Erythroblast (primary cell): ENCODE measurements at places on chromosomes 4 and X.
A peak's percentile ranks its signal among the peaks of the same experiment; 100 is the strongest.

- DNase-seq, result peak; percentile 0
Measured at GRCh38 chrX:57929373-57929772, 19.1 kb upstream of the ZXDA start.

DNA sequence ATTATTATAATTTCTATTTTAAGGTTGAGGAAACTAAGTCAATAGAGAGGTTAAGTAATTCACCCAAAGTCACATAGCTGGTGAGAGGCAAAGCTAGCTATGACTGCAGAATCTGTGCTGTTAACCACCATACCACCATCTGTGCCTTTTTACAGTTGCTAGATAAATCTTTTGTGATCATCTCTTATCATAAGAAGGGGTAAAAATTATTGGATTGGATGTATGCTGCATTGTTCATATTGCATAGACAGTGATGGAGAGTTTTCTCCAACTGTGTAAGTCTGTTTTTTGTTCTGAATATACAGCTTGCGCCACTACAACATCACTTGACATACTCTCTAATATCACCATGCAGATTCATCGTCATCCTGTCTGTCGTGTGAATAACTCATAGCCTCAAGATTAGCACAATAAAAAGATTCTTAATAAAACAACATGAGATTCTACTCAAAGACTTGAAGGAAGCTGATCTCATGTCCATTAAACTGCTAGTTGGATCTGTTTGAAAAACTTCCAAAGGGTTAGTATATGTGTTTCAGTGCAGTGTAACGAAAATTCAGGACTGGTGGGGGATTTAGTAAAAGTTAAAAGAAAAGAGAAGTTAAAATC lies 495.9 kb downstream of the SPRY1 start:
- DNase-seq, result no peak

- DNase-seq, result no peak
Measured at GRCh38 chr4:32775049-32775448, 2054.9 kb downstream of the PCDH7 start.

GRCh38 chrX:78074088-78074487 lies 30.0 kb upstream of the PGK1 start:
- DNase-seq, result no peak

DNA sequence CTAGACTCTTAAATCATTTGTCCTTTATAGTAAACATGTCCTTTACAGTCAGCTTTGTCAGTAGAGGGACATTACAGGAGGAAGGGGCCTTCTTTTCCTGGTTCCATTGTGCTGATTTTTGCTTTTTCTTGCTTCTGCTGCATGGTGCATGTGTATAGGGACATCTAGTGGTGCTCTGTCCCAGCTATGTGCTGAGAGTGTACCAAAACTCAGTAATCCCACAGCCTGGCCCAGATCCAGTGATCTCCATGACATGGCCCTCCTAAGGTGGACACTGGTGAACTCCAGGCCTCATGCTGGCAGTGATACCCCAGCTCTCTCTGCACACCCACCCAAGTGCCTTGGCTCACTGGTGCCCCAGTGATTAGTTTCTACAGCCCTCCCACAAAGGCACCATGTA lies 45.2 kb downstream of the MAGEB17 start:
- no peak for DNase-seq

DNA sequence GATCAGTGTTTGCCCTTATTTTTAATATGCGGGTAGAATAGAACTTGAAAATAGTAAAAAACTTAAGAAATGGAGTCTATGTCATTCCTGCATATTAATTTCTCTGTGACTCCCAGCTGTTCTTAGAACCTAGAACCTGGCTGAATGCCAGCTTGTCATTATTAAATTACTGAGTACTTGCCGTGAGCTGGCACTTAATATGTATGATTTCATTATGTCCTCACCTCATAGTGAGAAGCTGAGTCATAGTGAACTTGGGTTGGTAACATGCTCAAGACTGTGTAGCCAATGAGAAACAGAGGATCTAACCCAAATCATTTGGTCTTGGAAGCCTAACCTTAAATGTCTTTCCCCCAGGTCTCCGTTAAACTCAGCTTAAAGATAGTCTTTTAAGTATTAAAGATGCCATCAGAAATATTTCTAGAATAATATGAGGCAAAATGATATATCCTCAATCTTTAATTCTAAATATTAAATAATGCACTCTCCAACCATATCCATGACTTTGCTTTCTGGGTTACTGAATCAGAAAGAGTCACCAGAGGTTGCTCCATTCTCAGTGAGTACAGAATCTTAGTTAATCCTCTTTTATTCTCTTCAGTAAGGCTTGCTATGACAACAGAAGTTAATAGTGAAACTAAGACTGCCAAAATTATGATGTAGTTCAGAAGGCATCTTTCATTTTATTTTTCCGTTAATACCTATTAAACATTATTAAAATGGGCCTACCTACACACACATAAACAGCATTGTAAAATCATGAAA lies 58.6 kb upstream of the TLL1 start:
- DNase-seq, result no peak

GRCh38 chrX:148825696-148826095 lies 325.3 kb downstream of the AFF2 start:
- DNase-seq, result no peak

DNA sequence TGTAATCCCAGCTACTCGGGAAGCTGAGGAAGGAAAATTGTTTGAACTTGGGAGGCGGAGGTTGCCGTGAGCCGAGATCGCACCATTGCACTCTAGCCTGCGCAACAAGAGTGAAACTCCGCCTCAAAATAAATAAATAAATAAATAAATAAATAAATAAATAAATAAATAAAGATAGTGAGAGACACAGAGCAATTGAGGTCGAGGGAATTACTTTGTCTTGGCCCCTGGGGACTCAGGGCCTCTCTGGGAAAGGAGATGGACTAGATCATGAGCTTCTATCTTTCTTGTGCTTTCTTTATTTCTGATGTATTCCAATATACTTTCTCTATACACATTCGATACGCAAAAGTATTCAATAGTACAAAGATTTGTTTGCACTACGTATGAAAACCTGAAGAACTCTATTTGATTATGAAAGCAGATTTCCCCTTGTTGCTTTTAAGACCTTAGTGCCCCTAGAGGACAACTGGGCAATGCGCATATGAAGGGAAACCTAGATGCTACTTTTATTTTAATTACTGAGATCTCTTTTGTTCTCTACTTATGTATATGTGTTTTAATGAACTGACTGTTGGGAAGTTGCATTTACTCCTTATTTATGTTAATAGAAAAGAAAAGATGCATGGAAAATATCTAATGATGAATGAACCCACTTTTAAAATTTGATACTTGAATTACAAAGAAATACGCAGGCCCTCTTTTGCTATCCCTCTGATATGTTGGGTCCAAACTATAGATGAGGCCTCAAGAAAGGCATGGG lies 12.8 kb upstream of the ELOVL6 start:
- peak; percentile 62 for DNase-seq

- no peak for DNase-seq
Measured at GRCh38 chrX:38514016-38514854, 47.1 kb upstream of the TSPAN7 start.

- DNase-seq, result no peak
Measured at GRCh38 chr4:89491761-89492160, 184.2 kb upstream of the GPRIN3 start.

DNA sequence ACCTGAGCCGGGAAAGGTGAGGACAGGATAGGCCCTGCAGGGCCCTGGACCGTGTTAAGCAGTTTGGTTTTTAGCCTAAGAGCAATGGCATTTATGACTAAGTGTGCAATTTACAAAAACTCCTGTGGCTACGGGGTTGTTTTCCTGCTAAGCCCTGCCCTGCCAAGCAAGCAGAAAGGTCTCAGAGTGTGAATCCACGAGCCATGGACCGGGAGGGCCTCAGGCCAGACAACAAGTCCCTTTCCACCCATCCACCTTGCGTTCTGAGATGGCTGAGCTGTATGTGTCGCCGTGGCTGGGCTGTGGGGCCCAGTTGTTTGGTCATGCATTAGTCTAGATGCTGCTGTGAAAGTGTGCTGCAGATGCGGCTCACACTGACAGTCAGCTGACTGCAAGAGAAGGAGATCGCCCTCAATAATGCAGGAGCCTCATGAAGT lies 33.9 kb upstream of the AFAP1 start:
- DNase-seq, result no peak

DNA sequence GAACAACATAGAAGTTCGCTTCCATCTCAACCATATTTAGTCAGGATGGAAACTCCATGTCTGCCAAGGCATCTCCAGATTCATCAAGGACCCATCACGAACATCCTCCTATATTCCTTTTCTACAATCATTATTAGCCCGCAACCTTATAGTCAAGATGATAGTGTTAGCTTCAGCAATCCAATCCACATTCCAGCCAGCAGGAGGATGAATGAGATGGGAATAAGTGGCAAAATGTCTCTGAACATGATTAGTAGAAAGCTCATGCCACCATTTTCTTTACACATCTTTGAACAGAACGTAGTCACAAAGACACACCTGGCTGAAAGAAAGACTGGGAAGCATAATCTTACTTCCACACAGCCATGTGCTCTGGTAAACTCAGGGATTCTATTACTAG lies 18.6 kb upstream of the NR0B1 start:
- no peak for DNase-seq

DNA sequence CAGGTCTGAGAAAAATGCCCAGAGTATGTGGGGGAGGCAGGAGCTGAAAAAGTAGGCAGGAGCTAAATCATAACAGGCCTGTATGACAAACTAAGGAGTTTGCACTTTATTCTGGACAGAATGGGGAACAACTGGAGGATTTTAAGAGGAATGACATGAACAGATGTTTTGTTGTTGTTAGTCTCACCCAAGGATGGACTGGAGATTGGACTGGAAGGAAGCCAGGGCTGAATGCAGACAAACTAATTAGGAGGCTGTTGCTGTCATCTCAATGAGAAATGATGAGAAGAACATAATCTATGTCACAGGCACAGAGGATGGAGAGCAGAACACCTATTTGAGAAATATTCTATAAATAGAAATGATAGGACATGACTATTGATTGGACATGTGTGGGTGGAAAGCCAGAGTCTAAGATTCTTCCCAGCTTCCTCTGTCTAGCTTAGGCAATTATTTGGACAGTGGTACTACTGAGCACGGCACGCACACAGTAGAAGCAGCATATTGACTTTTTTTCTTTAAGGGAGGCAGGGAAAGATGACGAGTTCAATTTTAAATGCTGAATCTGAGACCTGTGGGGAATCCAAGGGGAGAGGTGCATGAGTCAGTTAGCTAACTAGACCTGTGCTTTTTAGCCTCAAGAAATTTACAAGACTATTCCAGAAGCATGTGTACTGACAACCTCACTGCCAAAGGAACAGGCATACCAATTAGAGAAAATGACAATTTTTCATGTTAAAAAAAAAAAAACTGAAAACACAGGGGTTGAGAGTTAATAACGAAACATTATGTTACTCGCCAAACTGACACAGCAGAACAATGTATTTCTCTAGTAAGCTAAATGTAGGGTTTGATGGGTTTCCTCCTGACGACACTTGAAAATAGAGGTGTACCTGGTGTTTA lies 963 bp upstream of the USO1 start:
- peak; percentile 52 for DNase-seq

DNA sequence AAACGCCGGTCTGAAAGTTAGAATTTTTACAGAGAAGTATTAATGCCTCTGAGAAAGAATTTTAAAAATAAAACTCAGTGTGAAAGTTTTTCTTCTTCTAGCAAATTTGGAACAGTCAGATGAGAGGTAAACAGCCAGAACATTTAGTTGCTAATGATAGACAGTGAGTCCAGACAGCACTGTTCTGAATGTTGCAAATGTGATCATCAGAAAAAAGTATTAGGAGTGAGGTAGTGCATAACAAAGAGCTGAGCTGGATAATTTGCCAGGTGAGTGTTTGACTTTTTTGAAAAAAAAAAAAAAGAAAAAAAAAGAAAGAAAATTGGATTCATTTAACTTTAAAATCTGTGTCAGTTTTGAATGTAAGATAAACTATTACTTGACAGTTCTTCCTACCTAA lies 42.0 kb upstream of the GRPR start:
- DNase-seq, result no peak

DNA sequence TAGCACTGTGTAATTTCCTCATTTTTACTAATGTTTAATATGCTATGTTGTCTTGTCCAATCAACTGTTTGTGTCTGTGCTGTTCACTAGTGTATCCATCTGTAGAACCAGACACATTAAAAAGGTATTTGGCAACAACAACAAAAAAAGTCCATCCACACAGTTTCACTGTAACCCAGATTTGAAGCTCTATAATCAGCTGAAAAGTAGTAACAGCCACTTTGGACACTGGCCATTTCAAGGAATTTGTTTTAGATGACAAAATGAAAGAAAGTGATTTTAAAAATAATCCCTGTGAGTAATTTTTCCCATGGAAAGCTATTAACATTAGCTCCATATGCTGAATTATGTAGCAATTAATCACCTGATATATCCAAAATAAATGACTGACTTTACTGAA lies 2.2 kb upstream of the FBXL5 start:
- no peak for DNase-seq

DNA sequence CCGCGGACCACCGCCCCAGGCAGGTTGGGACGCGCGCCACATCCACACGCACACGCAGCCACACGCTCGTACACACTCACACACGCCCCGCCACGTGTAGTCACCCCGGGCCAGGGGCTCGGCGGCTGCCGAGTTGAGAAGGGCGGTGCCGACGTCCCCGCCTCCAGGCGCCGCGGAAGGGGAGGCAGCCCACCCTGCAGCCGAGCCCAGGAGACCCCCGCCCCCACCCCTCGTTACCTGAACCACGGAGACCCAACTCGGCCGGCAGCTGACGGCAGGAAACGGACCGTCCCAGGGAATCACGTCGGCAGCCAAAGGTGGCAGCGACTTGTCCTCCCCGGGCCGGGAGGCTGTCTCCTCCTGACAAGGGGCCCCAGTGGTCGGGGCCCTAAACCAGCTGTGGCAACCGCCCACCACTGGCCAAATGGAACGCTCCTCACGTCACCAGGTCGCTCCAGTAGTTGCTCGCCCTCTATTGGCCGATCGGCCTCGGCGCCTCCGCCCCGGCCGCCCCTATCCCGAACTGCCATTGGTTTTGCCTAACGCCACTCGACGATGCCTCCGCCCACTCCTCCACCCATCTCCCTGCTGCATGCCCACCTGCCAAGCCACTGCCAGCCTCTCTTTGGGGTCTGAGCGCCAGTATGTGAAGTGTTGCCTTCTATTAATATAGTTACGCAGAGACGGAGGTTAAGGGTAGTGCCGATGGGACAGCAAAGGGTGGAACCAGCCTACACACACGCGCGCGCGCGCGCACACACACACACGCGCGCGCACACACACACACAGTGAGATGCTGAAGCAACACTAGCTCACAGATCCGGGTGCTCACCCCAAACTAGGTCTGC lies at the start of gene ZDHHC9:
ZDHHC9 (minus strand) TSS at position 428 of the 848 bp plus-strand sequence. CDS start 1,941 bp downstream, outside the sequence.
- peak; percentile 90 for DNase-seq

GRCh38 chr4:179110356-179110755 lies 1668.1 kb upstream of the AGA start:
- no peak for DNase-seq

DNA sequence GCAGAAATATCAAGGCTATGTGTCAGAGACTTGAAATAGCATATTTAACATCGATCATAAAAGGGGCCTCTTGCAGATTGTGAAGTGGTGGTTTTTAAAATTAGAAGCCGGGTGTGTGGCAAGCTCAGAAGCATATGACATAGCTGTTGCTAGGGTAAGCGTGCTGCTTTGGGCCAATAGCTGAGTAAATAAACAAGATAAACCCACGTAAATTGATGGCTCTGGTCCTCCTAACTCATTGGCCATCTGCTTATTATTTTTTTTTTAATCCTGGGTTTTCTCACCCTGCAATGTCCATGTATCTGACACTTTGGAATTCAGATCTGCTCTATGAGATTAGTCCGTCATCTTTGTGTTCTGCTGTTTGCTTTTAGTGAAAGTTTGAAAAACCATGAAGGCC lies 32.6 kb upstream of the STOX2 start:
- no peak for DNase-seq

GRCh38 chr4:38666766-38667084 lies 2.7 kb downstream of the KLF3 start:
- DNase-seq, result no peak
